ENCODE measurements at places on chromosomes 1 and 21.

GRCh38 chr1:241834733-241835377 lies 13.1 kb upstream of the EXO1 start:
- DNase-seq = no peak

GRCh38 chr1:225581186-225581585 lies 71.7 kb downstream of the ENAH start:
- no peak for DNase-seq

GRCh38 chr1:208595745-208596144 lies 351.6 kb upstream of the PLXNA2 start:
- no peak for DNase-seq

GRCh38 chr1:9654834-9655723 lies 3.5 kb downstream of the PIK3CD start:
- no peak for DNase-seq

GRCh38 chr1:6785728-6786505 lies 663 bp downstream of the CAMTA1 start:
- DNase-seq = peak; percentile 29

- no peak for DNase-seq
Observed at GRCh38 chr1:239723776-239724367, 337.5 kb downstream of the CHRM3 start.

DNA sequence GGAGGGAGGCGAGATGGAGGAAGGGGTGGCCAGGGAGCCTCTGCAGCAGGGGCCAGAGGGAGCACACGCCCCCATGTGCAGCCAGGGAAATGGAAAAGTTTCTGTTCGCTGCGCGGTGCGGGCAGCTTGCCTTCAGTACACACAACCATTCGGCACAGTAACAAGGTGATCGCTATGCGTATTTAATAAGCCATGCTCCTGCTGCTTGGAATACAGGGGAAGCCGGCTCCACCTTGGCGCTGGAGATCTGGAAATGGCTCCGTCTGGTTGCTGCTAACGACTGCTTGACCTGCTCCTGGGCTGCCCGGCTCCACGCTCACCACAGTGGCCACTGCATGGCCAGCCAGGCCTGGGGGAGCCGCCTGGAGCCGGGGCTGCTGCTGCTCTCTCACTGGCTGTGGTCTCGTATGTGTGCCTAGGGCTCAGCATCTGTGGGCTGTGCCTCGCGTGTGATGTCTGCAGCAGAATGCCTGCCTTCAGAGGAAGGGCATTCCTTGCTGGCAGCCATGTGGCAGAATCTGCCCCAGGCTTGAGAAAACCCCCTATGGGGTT lies 86.4 kb upstream of the ACTL8 start:
- DNase-seq = no peak

DNA sequence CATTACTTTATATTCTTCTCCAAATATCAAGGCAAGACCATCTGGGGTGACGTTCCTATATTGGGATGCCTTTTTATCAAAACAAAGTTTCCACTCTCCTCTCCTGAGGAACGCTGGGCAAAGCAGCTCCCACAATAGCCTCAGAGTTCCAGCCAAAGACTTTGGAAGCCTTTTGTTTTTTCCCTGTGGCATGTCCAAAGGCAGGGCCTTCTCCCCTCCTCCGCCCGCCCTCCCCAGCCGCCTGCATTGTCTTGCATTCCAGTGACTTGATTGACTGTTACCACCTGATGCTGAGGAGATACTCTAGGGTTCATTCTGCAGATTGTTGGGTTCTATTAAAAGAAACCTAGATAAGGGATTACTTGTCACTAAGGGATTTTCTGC lies 43.5 kb downstream of the PROX1 start:
- no peak for DNase-seq
